Cortex of kidney (tissue), 1 donor: ENCODE measurements at places on chromosomes 11 and 22.

DNA sequence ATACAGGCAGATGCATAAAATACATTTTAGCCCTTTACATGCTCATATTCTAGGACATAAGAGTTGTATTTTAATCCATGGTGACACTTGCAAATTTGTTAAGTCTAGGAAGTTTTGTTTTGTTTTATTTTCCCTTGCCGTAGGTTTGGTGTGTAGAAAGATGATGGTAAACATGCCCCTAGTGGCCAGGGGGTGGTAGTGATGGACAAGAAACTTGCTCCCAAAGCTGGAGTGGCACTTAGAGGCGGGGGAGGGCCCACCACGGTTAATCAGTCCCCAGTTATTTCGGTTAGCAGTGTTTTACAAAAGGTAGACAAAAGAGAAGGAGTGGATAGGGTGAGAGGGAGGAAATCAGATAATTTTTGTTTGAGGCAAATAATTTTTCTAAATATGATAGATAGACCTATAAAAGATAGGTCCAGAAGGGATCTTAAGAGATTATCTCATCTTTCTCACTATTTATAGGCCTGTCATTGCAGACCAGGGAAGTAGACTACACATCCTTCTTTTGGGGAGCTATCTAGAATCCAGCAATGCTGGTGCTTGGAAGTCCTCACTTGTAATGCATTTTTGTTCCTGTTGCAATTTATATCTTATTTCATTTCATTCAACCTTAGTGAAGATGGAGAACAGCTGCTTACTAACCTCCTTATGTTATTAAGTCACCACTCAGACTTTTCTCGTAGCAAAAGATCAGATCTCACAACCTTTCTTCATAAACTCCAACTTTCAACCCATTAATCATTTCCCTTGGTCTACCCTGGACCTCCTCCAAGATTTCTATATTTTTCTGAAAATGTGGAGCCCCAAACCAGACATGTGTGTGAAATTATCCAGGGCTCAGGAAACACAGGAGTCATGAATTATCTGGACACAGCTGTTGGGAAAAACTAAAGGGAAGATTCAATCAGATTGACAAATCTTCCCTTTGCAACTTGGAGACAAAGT, 5.9 kb upstream of the BDNF start:
- no peak for DNase-seq

DNA sequence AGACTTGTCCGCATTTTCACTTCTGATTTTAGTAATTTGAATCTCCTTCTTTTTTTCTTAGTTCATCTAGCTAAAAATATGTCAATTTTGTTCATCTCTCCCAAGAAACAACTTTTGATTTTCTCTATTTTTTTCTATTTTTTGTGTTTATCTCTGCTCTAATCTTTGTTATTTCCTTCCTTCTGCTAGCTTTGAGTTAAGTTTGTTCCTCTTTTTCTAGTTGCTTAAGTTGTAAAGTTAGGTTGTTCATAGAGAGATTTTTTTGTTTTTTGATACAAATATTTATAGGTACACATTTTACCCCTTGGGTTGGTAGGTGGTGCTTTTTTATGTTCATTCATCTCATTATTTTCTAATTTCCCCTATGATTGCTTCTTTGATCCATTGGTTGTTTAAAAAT, 22.1 kb upstream of the XKR3 start:
- no peak for DNase-seq

- DNase-seq: no peak
These were observed 2.4 kb downstream of the BSX start for GRCh38 chr11:122979103-122979814.

DNA sequence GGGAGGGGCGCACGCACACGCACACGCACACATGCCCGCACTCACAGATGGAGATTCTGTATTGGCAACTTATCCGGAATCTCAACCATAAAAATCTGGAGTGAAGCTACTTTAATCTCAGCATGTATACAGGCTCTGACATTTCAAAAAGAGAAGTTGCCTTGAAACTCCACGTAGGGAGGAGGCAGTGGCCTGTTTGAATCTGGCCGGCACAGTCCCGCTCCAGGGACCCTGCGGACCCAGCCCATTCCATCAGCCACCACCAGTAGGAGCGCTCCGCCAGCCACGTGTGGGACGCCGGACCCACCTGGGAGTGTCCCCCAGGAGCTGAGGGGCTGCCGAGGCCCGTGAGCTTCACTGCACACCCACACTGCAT, 1.9 kb upstream of the SYT8 start:
- DNase-seq: no peak

- no peak for DNase-seq
These were observed 23.1 kb downstream of the IGLL1 start for GRCh38 chr22:23557036-23557435.

- DNase-seq: no peak
These were observed 224.3 kb downstream of the OR4A5 start for GRCh38 chr11:54930930-54931329.

DNA sequence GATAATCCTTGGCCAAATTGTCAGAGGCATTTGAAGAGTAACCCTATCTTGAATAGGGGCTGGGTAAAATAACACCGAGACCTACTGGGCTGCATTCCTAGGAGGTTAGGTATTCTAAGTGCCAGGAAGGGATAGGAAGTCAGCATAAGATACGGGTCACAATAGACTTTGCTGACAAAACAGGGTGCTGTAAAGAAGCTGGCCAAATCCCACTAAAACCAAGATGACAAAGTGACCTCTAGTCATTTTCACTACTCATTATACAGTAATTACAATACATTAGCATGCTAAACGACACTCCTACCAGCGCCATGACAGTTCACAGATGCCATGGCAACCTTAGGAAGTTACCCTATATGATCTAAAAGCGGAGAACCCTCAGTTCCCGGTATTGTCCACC, 964 bp upstream of the REXO2 start:
- no peak for DNase-seq

DNA sequence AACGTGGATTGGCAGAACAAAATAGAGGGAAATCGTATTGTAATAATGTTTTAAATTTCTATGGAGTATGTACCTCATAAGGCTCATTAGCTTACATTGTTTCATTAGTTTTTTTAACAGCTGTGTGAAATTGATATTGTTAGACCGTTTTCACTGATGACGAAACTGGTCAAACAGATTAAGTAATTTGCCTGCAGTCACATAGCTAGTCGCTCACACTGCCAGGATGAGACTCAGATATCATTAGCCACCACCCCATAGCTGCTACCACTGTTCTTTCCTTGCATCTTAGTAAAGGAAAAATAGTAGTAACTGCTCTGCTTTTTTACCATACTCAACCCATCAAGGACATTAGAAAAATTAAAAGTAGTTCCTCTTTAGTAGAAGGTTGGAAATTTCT, 64.0 kb downstream of the DKK3 start:
- no peak for DNase-seq

GRCh38 chr11:68282141-68282860, 10.5 kb upstream of the C11orf24 start:
- DNase-seq: no peak

DNA sequence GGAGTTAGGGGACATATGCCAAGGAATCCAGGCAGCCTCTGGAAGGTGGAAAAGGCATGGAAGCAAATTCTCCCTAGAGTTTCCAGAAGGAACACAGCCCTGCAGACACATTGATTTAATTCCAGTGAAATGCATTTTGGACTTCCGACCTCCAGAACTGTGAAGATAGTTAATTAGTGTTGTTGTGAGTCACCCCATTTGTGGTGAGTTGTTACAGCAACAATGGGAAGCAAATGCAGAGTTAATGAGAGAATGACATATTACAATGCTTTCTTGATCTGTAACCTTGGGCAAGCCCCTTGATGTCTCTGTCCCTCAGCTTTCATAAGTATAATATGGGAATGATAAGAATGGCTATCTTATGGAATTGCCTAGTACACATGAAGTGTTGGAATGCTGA, 178.7 kb downstream of the KIRREL3 start:
- DNase-seq: no peak

GRCh38 chr22:21068681-21069276, 23.0 kb downstream of the LRRC74B start:
- DNase-seq: no peak

GRCh38 chr11:64654958-64655541, 64.0 kb downstream of the SLC22A12 start:
- DNase-seq: no peak

DNA sequence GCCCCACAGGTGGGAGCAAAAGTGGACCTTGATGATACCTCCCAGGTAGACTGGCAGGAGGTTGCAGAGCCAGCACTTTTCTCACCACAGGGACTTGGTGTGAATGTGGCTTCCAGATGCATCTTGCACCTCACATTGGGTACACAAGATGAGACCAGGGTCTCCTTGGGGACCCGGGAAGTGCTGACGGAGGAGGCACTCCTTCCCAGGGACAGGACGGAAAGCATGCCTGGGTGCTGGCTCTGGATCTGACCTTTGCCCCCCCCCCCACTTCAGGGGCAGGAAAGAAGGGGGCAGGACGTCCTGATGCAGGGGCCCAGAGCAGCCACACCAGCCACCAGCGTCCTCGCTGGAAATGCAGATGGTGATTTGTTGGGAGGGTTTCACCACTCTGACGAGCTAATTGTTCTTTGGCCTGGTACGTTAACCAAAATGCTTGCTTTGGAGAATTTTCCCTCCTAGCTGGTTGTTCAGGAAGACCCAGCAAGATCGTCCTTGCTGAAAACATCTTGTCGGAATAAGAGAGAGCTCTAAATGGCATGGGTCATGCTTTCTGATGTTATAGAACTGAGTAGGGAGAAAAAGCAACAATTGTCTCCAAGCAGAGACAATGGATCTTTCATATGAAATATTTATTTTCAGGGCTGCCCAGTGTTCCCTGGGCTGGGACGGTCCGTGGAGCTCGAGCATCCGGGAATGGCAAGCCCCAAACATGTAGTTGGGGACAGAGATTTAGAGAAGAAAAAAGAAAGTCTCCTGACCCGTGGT, 74.4 kb upstream of the PPARA start:
- no peak for DNase-seq

DNA sequence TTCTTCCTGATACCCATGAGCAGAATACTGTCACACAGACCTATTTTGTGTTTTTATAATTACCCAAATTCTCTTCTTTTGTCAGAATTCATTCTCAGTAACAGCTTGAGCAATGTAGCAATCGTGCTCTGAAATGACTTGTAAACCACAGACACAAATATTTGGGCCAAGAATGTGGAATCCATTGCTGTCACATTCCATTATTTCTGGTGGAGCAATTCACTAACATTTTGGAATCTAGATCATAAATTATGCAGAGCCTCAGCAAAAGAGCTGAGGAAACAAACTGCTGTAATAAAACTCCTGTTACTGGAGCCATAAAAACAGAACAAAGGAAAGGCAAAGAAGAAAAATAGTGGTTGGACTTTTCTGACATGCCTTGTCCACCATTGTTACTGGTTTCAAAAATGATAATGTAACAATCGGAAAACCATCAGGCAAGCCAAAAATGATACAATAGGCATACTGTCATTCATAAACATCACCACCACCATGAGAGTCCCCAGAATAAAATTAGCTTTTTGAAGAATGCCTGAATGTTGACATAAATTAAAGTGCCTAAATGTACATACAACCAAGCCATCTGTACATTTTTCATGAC, 223.4 kb upstream of the PITPNB start:
- DNase-seq: no peak

GRCh38 chr11:57344826-57345225, 6.7 kb downstream of the P2RX3 start:
- no peak for DNase-seq

DNA sequence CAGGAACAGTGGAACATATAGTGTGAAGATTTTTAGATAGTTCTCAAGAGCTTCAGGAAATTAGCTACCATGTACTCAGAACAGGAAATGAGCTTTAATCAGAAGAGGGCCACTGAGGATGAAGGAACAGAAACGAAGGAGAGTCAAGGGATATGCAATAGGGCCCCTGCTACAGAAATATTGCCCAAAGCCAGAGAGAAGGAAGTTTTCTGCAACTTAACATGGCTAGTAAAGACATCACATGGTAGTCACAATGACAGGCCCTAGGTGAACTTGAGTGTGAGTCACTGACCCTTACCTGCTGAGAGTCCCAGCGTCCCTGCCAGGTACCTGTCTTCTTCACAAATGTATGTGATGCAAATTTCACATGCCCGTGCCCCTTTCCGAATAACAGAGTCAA, 25.2 kb upstream of the CARD16 start:
- DNase-seq: no peak

DNA sequence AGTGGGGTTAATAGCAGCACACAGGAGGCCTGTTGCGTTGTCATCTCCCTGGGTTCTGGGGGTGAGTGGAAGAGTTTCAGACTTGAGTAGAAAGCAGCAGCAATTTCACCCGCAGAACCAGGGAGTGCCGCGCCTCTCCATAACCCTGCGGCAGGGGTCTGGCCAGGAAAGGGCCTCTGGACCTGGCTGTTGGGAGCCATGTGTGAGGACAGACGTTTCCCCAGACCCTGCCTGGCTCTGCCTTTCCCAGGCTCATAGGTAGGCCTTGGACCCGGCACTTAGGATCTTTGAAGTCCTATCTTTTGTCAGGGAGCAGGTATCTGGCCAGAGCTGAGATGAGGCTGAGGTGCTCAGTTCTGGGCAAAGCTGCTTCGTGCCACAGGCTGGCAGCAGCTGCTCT, 106.6 kb upstream of the PARVA start:
- no peak for DNase-seq

- no peak for DNase-seq
These were observed 37.4 kb upstream of the TPBGL start for GRCh38 chr11:75203138-75203537.

- DNase-seq: no peak
These were observed 3.0 kb upstream of the SORL1 start for GRCh38 chr11:121449123-121449522.

- no peak for DNase-seq
These were observed 22.1 kb downstream of the GGTLC2 start for GRCh38 chr22:22666307-22667091.

- DNase-seq: no peak
These were observed 7.3 kb downstream of the KCNJ11 start for GRCh38 chr11:17381156-17381555.
